ENCODE measurements at places on chromosomes 6 and 20. TPM values are rescaled to one million over a fixed set of nuclear protein-coding genes. Genes with fewer than 3 reads are reported as not detected.

Gene CPNE5
- 1.2 TPM for total RNA-seq

Gene CCM2L
- not detected for total RNA-seq

Gene MBOAT1
- total RNA-seq: 7.5 TPM

Gene MROH8
- 2.3 TPM for total RNA-seq

Gene NCR2
- not detected for total RNA-seq

Gene SLC22A2
- total RNA-seq: not detected

Gene BPIFB1
- total RNA-seq: not detected

Gene RNF146
- total RNA-seq: 34.8 TPM

Gene PI16
- 1.1 TPM for total RNA-seq

Gene PET117
- 10.4 TPM for total RNA-seq

Gene GHRH
- total RNA-seq: not detected

Gene SLPI
- not detected for total RNA-seq

Gene GATA5
- not detected for total RNA-seq

Gene SAMD5
- total RNA-seq: not detected

Gene NMBR
- not detected for total RNA-seq

Gene DSP
- total RNA-seq: 0.05 TPM

Gene PSORS1C2
- not detected for total RNA-seq

Gene SCUBE3
- not detected for total RNA-seq

Gene SASH1
- total RNA-seq: 6.2 TPM

Gene TBX18
- total RNA-seq: not detected

Gene ZNF391
- total RNA-seq: 0.18 TPM

Gene SEMG1
- not detected for total RNA-seq

Gene RBL1
- 21.0 TPM for total RNA-seq

Gene PABPC1L
- total RNA-seq: 64.9 TPM

Gene PPP1R16B
- total RNA-seq: 53.7 TPM

Gene BHLHE23
- total RNA-seq: not detected

Gene SIRPD
- total RNA-seq: not detected
